Progenitor cell of endocrine pancreas (in vitro differentiated cells): ENCODE measurements at places on chromosomes 12 and 14. TPM values are rescaled to one million over a fixed set of nuclear protein-coding genes. Genes with fewer than 3 reads are reported as not detected.
A peak's percentile ranks its signal among the peaks of the same experiment; 100 is the strongest.

Gene TMEM179
- total RNA-seq: 8.1 and 9.2 TPM in 2 replicates

DNA sequence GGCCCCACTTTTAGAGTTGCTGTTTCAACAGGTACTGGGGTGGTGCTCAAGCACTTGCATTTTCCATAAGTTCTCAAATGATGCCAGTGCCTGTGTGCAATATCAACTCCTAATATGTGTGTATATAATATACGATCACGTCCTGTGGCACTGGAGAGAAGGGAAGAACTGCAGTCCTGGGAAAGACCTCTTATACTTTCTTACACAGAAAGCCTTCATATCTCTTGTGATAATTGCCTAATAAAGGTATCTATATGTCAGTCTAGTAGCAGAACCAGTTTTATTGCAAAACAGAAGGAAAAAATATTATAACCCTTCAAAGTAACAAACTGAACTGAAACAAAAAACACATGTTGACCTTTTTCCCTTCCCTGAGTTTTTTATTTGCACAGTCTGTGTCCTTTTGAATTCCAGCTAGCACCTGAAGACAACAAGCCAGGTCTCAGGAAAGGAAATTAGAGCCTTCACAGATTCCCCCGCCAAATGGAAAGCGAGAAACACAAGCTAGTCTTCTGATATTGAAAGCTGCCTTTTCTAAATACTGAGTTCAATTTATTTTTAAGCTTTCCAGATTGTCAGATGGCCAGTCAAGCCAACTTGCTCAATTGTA, 44.4 kb downstream of the IGF1 start:
- peak overlapping the region; percentile 6 for H3K27ac ChIP-seq
- no peak overlapping the region for H3K4me3 ChIP-seq
- peaks cover 8% of the 10 kb centered on the region for H3K4me1 ChIP-seq
- no peaks in the 10 kb centered on the region for H3K36me3 ChIP-seq
- H3K27me3 ChIP-seq: peaks cover 10% of the 10 kb centered on the region
- no peak for DNase-seq

DNA sequence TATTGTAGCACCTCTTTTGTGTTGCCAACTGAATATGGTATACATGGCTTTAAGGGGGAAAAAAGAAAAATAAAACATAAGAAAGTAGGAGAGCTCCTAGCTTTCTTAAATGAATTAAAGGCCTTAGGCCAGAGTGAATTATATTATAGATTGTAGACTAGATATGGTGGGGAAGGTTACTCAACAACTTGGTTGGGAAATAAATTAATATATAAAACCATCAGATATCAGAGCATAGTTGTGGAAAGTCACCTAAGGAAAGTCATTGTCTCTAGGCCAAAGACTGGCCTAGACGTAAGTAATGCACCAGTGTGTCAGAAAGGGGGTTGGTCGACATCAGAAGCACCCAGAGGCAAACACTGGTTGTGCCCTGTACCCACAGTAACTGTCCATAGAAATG, 391.8 kb downstream of the RAD51B start:
- no peak for DNase-seq
- peaks cover 20% of the 10 kb centered on the region for H3K36me3 ChIP-seq
- peak overlapping the region; percentile 90 for H3K27ac ChIP-seq
- no peaks in the 10 kb centered on the region for H3K27me3 ChIP-seq

GRCh38 chr12:7019043-7019569, 830 bp upstream of the LPCAT3 start:
- no peaks in the 10 kb centered on the region for H3K36me3 ChIP-seq
- peak overlapping the region; percentile 78 for H3K4me3 ChIP-seq
- DNase-seq: no peak
- H3K4me1 ChIP-seq: peaks cover 23% of the 10 kb centered on the region

DNA sequence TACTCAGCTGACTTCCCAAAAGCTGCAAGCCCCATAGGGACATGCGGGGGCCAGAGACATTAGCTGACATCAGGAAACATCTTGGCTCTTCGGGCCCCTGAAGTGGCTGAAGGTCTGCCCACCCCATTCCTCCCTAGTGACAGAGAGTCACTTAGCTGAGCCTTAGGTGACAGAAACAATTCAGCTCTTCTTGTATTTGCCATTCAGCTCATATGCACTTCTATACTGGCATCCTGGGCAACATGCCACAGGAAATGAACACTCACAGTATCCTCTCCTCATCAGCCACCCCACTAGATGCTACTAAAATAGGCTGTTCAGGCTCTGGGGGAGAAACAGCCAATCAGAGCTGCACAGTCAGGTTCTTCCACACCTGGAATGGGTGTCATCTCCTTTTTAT, 3.4 kb downstream of the DCTN2 start:
- H3K4me3 ChIP-seq: no peak overlapping the region
- H3K36me3 ChIP-seq: peaks cover 9% of the 10 kb centered on the region
- H3K27me3 ChIP-seq: peaks cover 15% of the 10 kb centered on the region
- no peak overlapping the region for H3K27ac ChIP-seq
- H3K4me1 ChIP-seq: peaks cover 26% of the 10 kb centered on the region
